ENCODE measurements at places on chromosomes 2 and 18.

DNA sequence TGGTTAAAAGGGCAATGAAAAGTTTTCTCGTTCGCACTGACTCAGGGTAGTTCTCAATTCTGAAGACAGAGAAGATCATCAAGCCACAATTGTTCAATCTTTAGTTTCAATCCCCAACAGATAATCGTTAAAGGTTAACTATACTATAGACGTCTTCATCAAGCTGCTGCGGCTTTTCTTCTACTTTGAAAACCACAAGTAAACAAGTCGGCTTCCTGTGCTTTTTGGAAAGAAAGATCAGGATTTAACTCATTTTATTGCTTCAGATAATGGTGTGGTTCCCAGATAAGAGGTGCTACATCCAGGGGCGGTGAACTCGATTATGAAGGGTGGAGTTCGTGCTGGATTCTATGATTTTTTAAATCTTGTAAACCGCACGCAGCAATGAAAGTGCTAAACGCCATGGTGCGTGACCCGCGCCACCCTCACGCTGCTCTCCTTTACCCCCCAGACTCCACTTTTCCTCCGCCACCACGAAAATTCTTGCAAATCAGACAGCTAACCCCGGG lies 545 bp upstream of the CDCA7 start:
- no peak for DNase-seq

- DNase-seq: no peak
Measured at GRCh38 chr2:24363301-24363700, 3.0 kb upstream of the ITSN2 start.

- DNase-seq: no peak
Measured at GRCh38 chr2:77566131-77566530, 44.0 kb upstream of the LRRTM4 start.

DNA sequence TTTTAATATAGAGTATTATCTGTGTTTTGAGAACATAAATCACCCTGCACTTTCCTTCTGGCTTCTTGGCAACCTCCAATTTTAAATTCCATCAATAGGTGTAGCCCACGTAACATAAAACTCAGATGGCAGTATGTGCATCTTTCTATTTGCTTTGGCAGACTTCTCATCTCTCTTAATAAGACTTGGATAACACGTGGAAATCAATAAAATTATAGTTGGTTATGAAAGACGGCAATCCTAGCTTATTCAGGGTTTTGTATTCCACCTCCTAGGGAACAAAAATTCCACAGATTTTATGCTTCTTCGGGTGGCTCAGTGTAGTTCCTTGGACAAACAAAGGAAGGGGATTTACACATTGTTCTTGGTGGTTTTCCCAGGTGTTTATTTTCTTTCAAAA lies 299.3 kb downstream of the RND3 start:
- DNase-seq: no peak

DNA sequence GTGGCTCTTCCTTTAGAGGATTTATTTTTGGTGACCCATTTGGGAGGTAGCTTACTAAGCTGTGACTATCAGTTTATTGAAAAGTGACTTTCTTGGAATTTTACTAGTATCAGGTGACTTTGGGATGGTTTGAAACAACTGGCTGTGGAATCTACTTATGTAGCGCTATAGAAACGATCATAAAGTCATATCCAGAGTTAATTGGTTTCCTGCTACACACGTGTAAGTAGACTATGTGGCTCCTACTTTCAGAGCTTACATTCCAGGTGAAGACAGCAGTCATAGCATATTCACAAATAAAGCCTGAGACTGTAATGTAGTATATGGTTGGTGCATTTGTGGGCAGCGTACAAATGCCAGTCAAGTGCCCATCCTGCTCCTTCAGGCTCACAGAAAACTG lies 308.9 kb downstream of the ZNF521 start:
- no peak for DNase-seq
